ENCODE measurements at places on chromosomes 2 and 18.
A peak's percentile ranks its signal among the peaks of the same experiment; 100 is the strongest.

- DNase-seq = peak; percentile 45
Measured at GRCh38 chr2:53422979-53423378, 344.6 kb upstream of the CHAC2 start.

DNA sequence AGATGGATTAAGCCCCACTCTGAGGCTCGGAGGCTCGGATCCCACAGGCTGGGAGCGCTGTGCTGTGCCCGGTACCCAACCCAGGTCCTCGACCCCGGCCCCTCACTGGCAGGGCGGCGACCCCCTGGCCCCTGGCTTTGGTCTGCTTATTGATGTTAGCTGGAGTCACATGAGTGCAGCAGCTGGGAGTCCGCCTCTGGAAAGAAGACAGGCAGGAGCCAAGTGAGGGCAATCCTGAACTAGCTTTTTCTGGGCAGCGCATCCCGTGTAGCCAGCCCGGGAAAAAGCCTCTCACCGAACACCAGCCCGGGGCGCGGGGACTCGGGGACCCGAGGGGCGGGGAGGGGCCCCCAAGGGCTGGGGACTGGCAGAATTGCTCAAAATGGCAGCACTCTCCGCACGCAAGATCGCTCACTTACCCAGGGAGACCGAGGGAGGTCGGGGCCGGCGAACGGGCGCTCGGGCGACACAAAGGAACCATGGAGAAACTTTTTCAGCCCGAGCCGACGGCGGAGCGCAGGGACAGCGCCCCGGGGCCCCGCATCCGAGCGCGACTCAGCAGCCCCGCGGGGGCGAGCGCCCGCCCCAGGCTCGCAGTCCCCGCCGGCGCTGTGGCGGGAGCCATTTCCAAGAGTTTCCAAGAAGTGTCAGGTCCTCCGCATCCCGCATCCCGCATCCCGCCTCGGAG lies 567 bp downstream of the TMEM200C start:
- DNase-seq = no peak

GRCh38 chr2:217530392-217531090 lies 472.3 kb downstream of the TNS1 start:
- DNase-seq = no peak

GRCh38 chr2:172607379-172607928 lies 51.6 kb downstream of the PDK1 start:
- no peak for DNase-seq

DNA sequence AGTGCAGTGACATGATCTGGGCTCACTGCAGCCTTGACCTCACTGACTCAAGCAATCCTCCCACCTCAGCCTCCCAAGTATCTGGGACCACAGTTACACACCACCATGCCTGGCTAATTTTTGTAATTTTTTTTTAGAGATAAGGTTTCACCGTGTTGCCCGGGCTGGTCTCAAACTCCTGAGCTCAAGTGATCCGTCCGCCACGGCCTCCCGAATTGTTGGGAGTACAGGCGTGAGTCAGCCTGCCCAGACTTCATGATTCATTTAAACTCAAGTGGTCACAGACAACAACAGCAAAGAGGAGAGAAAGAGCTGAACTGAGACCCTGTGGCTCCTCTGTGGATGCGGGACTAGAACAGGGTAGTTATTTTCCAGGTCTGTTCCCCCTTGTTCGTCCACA lies 83.0 kb downstream of the TSHZ1 start:
- no peak for DNase-seq

DNA sequence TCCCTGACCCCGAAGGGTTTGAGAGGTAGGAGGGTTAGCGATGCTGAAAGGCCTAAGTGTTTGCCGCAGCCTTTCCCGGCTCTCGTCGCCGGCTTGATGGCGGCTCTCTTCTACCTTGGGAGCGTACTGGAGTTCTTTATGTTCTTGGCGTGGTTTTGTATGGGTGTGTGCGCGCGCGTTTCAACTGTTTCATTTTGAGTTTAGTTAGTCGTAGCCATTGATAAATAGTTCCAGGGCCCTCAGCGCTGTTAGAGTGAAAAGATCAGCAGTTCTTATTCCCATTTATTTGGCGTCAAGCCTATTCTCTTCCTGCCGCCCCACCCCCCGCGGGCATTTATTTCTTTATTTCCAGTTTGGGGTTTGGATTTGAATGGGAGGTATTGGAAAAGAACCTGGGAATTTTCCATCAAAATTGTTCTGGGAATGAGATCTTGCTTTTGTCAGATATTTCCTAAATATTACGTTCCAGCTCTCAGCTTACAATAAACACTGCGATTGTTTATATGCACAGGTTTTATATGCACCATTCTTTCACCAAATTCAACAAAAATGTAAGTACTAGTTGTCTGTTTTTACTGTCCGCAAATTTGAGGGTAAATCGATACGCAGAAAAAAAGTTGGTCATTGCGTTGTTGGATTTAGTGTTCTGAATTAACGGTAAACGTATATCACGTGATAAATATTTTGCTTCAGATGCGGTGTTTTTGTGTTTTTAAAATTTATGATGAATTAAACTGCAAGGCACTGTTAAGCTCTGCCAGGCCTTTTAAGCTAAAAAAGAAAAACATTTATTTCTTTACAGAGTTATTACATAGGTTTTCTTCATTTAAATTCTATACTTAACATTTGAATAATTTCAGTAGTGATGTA lies 954 bp downstream of the CCNT2 start:
- DNase-seq = no peak

- no peak for DNase-seq
Measured at GRCh38 chr2:216735086-216735485, 39.7 kb upstream of the IGFBP5 start.

DNA sequence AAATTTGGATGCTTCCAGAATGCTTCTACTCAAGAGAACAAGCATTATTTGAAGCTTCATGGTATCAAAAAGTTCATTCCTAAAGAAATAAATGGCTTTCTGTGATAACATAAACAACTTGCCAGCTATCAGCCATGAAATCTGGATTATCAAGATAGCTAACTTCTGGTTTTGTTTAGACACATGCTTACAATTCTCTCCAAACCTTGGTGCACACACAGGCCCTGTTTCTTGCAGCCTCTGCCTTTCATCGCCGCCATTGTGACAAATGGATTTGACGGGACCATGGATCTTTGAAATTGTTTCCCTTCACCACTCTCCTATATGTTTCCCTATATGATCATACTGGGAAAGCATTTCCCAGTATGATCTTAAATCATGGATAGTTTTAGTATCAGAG lies 47.9 kb upstream of the CABLES1 start:
- DNase-seq = no peak

- no peak for DNase-seq
Measured at GRCh38 chr2:104850361-104851290, 3.3 kb upstream of the POU3F3 start.

DNA sequence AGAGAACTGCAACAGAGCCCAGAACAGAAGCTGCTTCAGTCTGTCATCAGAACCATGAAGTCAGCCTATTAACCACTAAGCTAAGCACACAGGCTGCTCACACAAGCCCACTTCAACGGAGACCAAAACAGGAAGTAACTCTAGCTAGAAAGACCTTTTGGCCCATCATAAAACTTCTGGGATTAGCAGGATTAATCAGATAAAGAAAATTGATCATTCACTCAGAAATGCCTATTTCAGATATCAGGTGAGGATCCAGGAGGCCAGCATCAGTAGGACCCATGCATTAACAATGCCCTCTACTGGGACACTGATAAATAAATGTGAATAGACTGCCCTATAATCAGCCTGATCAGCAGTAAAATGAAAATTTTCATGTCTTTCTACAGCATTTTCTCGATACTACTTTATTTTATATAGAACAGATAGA lies 101.4 kb downstream of the WDPCP start:
- no peak for DNase-seq

DNA sequence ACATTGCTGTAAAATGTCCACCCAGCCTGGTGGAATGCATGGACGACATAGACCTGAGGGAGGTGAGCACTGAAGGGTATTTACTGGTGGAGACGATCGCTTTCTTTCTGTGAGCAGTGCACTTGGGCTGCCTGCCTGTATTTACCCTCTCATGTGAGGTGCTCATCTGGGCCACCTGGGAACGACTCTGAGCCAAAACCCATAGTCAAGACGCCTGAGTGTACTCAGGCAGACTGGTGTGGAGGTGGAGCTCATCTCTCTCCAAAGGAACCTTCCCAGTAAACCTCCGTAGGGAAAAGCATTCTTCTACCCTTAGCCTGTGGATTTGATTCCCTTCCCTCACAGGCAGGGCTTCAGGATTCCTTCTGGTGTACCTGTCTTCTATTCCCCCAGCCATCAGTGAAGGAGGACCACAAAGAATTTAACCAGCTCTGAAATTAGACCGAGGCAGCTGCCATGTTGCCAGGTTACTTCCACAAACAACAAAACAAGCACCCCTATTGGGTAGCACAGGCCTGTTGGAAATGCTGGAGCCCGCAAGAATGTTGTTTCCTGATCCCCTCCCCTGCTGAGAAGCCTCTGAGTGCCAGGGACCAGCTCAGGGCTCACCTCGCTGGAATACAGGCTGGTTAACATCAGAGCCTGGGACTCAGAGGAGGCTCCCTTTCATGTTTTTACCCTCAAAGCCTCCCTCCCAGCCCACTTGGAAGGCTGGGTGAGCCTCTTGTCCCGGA lies 47.5 kb upstream of the TXNDC2 start:
- DNase-seq = no peak

GRCh38 chr2:27408601-27409320 lies 630 bp downstream of the PPM1G start:
- no peak for DNase-seq

- DNase-seq = peak; percentile 69
Measured at GRCh38 chr2:18910843-18911242, 321.5 kb upstream of the NT5C1B start.

DNA sequence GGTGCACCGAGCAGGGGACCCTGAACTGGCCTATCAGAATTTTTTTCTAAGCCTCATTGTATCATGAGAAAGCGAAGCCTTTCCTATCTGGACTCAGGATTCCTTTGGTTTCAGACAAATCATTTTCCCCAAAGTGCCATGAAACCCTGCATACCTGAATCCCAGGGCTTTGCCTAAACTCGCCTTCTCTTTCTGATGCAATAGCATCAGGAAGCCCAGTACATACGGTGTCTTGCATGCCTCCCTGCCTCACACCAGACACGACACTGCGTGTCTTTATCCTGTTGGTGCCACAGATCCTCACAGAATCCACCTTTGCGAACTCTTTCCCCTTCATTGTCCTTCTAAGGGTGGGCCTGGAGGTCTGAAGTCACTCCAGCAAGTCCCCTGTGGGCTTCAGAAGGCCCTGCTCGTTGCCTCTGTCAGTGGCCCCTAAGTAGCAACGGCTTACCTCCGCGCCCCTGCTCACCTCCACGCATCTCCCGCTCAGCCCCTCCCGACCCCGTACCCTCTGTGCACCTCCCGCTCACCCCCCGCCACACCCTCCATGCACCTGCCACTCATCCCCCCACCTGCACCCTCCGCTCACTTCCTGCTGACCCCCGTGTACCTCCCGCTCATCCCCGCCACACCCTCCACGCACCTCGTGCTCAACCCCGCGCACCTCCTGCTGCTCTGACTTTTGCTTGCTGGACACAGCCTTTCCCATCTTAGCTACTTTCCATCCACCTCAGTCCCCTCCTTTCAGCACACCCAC lies 83.4 kb downstream of the TPGS2 start:
- no peak for DNase-seq

GRCh38 chr18:76823587-76824011 lies 1.2 kb downstream of the ZNF236 start:
- DNase-seq = no peak

- no peak for DNase-seq
Measured at GRCh38 chr18:75257605-75258004, 47.0 kb downstream of the TSHZ1 start.

DNA sequence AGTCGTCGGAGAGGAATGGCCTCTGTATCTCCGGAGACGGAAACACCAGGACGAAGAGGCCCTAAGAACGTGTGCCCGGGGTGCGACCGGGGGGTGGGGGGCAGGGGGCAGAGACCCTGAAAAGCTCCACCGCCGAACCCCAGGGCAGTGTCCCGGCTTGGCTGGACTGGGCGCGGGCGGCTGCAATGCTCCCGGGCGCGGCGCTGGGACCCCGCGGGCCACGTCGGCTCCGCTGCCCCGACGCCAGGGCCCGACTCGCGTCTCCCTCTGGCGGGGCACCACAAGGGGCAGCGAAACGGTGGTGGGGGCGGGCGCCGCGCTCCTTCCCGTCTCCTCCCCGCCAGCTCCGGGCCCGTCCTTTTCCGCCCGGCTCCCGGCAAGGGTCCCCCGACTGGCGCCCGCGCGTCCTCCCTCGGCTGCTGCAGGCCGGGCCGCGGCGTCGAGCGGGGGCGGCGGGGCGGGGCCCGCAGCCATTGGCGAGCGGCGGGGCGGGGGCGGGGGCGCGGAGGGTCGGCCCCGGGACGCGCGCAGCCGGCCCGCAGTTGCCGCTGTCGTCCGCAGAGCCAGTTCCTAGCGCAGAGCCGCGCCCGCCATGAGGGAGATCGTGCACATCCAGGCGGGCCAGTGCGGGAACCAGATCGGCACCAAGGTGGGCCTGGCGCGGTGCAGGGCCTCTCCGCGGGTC lies at the start of gene TUBB6:
Gene TUBB6 (plus strand): TSS at position 541 of the 685 bp plus-strand sequence. CDS start 52 bp downstream, at position 593.
- peak; percentile 81 for DNase-seq

GRCh38 chr2:88844960-88845359 lies 153.5 kb downstream of the RPIA start:
- DNase-seq = no peak

GRCh38 chr2:224887141-224887540 lies 155.1 kb downstream of the DOCK10 start:
- peak; percentile 79 for DNase-seq

GRCh38 chr2:64888591-64889309 lies 100.4 kb upstream of the SLC1A4 start:
- DNase-seq = peak; percentile 52

- DNase-seq = no peak
Measured at GRCh38 chr2:95381212-95382191, 21.0 kb upstream of the FAHD2A start.

DNA sequence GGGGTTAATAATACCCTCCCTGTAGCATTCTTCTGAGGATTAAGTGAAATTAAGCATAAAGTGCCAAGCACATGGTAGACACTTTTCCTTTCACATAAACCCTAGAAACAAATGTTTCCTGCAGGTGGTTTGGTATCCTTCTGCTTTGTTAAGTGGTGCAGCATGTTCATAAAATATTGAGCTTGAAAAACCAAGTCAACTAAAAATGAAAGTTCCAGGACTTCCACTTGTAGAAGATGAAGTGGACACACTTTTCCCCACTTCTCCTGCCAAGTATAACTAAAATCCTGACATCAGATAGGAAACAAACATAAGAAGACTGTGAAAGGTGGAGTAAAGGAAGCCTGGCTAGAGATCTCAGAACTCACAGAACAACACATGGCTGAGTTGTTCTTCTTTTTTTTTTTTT lies 90.5 kb downstream of the COLEC12 start:
- no peak for DNase-seq

DNA sequence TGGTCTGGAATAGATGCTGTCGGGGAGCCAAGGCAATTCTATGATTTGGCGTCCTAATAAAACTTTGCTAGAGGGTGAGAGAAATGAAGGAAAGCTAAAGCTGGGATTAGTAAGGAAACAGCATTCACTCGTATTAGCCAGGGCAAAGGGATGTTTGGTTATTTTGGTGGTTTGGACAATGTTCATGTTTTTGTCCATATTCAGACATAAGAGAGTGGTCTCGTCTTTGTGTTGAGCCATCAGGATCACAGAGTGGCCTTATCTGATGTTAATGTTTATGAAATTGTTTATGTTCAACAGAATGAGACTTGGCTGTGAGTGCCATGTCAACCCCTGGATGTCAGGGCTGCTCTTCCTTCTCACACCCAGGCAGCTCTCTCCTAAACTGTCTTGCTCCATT lies 58.9 kb upstream of the EPC2 start:
- DNase-seq = no peak

GRCh38 chr18:50694147-50694546 lies 125.7 kb downstream of the MRO start:
- no peak for DNase-seq

GRCh38 chr2:210086292-210086691 lies 83.9 kb downstream of the RPE start:
- no peak for DNase-seq

- DNase-seq = no peak
Measured at GRCh38 chr2:74006459-74006858, 21.7 kb downstream of the TET3 start.

Data from HFFc6 (cell line).